ENCODE measurements at places on chromosomes 4 and X.

DNA sequence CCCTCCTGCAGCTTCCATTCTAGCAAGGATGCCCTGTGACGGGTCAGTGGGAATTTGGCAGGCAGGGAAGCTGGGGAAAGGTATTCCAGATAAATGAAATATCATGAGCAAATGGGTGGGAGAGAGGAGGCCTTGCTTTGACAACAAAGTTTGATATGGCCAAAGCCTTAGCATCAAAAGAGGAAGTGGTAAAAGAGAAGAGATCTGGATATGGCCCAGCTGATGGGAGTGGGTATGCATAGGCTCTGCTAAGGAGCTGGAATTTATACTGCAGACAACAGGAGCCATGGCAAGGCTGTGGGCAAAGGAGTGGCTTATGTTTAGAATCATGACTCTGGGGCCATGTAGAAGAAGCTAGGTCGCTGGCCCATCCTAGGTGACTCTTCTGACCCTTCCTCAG, 89.2 kb downstream of the PJA1 start:
- DNase-seq = no peak

- DNase-seq = no peak
Observed at GRCh38 chr4:70356185-70356584, 4.4 kb upstream of the SMR3A start.

DNA sequence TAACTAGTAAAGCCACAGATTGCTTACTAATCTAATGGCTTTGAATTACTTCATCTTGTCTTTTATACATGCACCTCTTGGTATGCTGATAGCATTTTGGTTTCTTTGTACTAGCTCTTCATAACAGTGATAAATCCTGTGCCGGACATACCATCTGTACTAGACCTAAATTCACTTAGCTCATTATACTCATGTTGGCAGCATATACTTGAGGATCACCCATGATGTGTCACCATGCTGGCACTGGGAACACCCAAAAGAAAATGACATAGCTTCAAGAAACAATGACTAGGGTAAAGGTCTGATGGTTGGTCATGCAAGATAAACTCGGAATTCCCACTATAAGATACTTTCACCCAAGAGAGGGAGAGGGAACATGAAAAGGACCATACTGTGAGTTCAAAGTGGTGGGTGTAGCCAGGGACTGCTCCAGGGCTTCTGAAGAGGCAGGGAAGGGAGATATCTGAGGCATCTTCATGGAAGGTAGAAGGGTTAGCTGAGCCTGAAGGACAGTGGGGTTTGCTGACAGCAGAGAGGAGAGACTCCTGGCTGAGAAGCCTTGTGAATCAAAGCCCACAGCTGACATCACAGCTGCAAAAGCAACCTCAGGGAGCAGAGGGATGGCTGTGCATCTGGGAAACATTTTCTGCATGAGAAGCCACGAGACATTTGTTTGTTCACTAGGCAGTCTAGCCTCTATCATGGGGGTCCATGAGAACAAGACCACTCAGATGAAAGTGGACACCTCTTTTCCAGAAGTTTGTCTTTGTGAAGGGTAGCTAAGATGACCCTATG, 314.2 kb downstream of the RAB28 start:
- DNase-seq = no peak

DNA sequence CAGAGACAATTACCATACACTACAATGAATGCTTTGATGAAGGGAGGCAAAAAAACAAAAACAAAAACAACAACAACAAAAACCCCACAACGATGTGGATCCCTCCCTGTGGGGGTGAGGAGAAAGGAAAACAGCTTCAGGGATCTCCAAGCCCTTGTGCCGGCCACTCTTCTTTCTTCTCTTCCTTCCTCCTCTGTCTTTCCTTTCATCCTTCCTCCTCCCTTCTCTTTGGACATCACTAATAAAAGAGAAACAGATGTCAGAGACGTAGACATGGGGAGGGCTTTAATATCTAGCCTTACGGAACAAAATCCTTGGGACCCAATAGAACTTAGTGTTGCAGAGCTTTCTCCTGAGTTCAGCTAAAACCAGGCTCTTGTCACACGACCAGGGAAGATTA, 18.8 kb upstream of the STX18 start:
- no peak for DNase-seq

DNA sequence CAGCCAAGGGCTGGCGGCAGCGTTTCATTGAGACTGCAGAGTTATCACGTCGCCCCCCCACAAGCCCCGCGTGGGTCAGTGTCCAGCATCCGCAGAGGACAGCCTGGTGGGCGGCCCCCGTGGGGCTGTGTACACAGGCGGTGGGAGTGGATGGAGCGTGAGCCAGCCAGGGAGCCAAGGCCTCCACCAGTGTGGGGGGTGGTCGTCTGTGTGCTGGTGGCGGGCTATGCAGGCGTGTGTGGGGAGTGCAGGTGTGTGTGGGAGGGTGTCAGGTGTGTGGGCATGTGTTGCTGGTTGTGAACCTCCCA, 56.5 kb upstream of the NKX1-1 start:
- no peak for DNase-seq

DNA sequence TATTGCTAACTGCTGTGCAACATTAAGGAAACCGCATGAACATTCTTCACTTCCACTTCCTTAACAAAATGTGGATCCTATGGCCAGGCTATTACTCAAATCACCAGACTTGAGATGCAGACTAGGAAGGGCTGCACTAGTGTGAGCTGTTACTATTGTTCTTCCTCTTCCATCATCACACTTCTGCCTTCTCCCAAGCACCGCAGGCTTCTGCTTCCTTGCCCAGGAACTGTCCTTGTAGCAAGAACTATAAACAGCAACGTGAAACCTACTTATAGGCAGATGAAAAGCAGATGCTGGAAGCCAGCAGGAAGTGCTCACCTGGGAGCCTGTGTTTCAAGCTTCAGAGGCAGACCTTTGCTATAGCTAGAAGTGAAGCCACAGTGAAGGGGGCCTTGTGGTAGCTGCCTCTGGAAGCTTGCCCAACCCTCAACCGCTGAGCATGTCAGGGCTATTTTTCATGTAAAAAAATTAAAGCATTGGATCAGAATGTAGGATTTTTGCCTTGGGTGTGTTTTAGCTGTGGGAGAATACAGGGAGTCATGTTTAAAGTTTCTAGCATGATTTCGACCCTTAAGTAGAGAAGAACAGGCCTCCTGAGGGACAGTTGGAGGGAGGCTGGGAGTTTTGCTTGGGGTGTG, 43.9 kb downstream of the CLNK start:
- DNase-seq = no peak

- no peak for DNase-seq
Observed at GRCh38 chr4:88811904-88812303, 114.3 kb upstream of the NAP1L5 start.

All from COR-L47 (cell line).